ENCODE measurements at places on chromosomes 1 and 21. TPM values are rescaled to one million over a fixed set of nuclear protein-coding genes. Genes with fewer than 3 reads are reported as not detected.

CFHR1 gene
- 0.16 TPM for polyA plus RNA-seq

DNA sequence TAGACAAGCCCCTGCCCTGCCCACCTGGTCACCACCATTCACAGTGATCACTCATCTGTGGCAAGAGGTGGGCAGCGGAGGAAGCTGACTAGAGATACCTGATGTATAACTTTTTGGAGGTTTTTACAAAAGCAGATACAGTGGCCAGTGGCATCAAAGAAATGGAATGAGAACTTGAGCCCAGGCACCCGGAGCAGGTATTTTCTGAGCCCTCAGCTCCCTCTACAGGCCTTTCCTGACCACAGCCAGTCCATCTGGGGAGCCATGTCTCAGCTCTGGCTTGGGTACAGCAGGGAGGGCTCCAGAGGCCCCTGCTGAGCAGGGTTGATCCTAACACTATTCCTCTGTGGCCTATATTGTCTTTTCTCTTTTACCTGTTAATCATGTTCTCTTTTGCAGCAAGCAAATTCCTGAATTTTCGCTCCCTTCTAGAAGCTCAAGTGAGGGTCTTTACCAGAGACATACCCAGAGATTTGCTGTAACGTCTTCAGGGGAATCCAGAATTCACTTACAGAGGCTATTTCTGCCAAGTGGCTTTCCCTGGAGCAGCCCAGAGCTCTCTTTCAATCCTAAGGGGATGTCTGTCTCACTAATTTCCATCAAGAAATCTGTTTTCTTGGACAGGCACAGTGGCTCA lies 27.3 kb downstream of the GPR157 start:
- peak; percentile 50 for DNase-seq

DNA sequence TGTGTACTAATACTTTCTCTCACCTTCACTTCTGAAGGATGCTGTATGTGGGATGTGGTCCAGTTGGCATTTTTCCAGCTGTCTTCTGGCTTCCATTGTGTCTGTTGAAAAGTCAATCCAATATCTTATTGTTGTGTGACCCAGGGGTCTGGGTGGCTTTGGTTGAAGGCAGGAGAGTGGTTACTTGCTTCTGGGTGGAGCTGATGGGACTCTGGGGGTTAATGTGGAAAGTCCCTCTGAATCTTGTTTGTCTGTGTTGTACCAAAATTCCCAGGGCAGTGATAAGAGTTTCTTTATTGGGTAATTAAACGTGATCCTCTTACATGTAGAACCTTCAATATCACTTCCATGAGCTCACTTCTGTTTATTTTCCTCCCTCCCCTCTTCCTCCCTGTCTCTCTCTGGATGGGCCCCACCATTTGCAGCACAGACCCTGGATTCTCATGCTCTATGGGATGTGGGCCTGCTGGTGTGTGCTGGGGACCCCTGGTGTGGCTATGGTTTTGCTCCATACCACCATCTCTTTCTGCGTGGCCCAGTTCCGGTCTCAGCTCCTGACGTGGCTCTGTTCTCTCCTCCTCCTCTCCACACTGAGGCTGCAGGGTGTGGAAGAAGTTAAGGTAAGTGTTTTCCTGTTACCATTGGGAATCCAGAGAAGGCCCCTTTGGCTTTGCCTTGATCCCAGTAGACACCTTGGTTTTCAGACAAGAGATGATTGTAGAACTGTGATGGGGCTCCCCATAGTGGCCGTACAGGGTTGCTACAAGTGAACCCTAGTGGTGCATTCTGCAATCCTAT lies 71.5 kb downstream of the HHAT start:
- peak; percentile 15 for DNase-seq

DNA sequence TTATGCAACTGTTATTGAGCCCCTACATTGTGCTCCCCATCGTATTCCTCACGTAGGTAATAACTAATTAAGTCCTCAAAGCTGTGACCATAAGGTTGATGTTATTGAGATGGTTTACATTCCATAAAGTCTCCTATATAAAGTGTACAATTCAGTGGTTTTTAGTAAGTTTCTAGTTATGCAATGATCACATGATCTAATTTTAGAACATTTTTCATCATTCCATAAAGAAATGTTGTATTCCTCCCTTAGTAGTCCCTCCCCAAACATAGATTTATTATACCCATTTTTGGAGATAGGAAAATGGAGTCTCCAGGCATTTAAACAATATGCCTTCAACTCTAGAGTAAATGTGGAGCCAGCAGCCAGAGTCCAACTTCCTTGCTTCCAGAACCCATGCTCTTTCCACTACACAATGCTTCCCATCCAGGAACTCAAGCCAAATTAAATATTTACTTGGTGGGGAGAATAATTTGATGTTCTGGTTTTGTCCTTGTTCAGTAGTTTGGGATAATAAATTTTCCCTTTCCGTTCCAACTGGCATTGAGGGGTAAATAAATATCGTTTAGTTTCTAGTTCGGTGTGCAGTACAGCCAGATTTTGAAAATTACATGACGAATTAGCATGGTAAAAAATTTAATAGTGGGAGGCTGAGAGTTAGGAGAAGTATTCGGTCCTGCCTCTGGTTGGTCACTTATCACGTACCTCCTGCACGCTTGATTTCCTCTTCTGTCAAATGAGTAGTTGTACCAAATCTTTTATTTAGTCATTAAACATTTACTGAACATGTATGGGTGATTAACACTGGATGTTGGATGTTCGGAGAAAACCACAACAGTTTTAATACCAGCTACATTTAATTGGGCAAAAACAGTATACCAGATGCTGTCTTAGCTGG lies 66.3 kb downstream of the CACHD1 start:
- DNase-seq = no peak

DNA sequence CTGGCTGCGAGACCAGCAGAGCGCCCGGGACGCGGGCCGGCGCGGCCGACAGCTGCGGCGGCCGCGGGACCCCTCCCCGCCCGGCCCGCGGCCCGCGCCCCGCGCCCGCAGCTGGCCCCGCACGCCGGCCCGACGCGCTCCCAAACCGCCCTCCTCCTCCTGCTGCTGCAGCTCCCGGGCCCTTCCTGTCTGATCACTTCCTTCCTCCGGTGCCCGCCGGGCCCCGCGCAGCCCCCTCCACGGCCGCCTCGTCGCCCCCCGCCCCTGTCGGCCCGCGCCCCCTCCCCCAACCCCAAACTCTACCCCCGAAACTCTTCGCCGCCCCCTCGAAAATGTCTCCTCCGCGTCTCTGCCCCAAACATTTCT lies 594 bp downstream of the LUZP1 start:
- DNase-seq = no peak

GRCh38 chr1:217268058-217268457 lies 362.8 kb downstream of the GPATCH2 start:
- DNase-seq = no peak

- no peak for DNase-seq
Observed at GRCh38 chr1:89604414-89604735, 28.5 kb upstream of the LRRC8C start.

GRCh38 chr1:221869779-221870178 lies 127.9 kb upstream of the DUSP10 start:
- DNase-seq = no peak

FAM72D gene
- 1.2 TPM for polyA plus RNA-seq

- no peak for DNase-seq
Observed at GRCh38 chr21:24183077-24183476, 1424.2 kb downstream of the MRPL39 start.

CCDC27 gene
- polyA plus RNA-seq = 0.03 TPM

DNA sequence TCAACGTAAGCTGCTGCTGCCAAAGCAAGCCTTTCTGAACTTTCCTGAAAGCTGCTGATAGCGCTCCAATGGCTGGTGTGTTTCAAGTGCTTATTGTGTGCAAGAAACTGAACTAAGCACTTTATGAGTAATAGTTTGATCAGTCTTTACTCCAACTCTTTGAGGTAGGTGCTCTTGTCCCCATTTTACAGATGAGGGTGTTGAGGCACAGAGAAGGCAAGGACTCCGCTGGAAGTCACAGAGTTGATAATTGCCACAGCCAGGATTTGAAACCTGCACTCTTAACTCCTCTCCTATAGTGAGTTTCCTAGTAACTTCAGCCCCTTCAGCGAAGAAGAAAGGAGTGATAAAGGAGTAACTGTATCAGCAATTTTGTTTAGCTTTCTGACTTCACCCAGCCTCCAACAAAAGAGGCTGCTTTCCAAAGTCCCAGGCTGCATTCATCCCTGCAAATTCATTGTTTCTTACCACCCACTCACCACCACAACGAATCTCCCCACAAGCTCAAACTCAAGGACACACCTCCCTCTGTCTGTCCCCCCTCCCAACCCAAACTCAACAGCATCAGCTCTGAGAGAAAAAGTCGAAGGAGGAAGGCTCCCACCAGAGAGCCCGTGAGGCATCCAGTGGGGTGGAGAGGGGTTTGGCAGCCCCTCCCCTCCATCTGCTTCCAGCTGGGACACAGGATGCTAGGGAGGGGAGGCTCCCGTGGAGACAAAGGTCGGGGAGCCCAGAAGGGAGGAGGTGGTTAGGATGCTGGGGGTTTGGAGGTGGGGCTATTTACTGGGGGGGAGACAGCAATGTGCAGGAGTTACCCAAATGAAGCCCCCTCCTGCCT lies 139.6 kb downstream of the NAV1 start:
- peak; percentile 11 for DNase-seq

DNA sequence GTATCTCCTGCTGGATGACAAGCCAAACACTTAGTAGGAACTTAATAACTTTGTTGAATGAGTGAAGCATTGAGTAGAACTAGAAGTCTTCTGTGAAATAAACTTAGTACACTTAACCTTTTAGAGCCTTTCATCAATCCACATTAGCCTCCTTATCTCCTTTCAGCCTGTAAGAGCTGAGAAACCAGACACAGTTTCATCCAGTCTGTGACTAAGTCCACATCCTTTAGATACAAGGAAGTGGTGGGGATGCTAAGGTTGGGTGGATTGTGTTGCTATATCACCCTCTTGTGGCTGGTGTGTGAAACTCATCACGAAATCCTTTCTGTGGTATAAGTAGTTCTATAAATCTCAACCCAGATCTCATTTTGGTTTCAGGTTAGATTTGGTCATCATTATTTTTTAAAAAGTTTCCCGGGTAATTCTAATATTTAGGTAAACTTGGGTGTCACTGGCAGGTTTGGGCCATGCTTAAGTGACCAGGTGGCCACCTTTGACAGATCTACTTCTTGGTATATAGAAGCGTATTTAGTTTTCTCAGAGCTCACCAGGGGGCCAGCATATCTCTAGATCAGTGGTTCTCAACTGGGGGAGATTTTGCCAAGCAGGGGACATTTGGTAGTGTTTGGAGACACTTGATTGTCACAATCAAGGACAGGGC lies 27.8 kb upstream of the CD84 start:
- DNase-seq = peak; percentile 87

GRCh38 chr1:37734629-37735591 lies 30.0 kb downstream of the EPHA10 start:
- no peak for DNase-seq

DNA sequence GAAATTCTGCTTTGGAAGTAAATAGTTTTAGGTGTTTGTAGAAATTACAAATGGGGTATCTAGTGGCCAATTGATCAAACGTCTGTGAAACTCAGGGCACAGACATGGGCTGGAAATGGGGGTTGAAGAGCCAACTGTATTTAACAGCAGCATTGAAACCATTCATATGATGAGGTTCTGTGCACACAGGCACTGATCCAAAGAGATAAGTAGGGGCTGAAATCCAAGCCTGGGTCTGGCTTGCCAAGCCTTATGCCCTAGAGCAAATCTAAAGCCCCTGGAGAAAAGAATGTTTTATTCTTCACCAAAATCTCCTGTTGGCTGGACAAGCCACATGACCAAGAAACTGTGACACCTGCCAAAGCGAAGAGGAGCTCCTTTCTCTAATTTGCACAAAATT lies 67.6 kb upstream of the ST6GALNAC5 start:
- no peak for DNase-seq

DNA sequence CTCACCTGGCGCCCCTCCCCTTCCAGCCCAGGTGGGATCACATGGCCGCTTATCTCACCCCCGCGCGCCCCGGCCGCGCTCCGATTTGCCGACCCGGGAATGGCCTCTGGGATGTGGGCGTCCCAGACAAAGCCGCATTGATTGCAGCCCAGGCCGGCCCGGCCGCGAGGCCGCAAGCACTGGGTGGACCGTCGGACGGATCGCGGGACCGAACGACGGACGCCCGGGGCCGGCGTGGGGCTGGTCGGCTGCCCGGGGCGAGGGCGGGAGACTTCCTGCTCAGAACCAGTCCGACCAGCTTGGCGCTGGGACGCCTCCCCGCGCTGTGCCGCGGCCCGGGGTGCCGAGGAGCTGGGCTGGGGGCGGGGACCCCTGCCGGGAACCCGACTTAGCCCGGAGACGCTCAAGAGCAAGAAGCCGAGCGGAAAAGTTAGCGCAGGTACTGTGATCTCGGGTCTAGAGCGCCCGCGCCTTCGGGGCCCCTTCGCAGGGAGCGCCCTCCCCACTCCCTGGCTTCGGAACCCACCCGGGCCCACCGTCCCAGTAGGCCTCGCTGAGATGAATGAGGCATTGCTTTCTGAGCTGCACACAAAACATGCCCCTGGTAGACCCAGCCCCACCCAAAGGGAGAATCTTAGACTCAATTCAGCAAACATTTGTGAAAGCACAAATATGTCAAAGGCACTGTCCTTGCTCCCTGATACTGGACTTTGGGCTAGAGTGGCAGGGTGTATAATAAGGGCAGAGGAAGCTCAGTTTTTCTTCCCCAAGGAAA lies 415 bp upstream of the LAD1 start:
- DNase-seq = peak; percentile 94

DRAM2 gene
- polyA plus RNA-seq = 78.5 TPM

FOXO6 gene
- polyA plus RNA-seq = 6.4 TPM

DNA sequence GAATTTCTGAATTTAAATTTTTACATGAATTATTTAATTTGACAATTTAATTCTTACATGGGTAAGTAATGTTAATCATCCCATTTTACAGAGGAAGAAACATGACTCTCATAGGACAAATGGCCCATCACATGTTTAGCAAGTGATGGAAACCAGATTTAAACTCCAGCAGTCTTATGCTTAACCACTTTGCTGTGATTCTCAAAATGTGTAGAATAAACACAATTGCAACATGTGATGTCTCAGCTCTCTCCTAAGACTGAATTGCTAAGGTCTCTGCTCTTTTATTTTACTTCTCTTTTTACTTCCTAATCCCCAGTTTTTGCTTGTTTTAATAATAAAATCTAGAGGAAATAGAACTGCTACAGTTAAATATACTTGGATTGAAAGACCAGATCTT lies 42.8 kb downstream of the HS2ST1 start:
- no peak for DNase-seq

- DNase-seq = no peak
Observed at GRCh38 chr1:40734882-40735628, 43.6 kb downstream of the NFYC start.

ASCL5 gene
- polyA plus RNA-seq = 0.15 TPM

GRCh38 chr1:214224611-214225354 lies 56.2 kb upstream of the SMYD2 start:
- DNase-seq = no peak

- DNase-seq = peak; percentile 16
Observed at GRCh38 chr1:215599418-215600074, 32.4 kb downstream of the KCTD3 start.

NR5A2 gene
- polyA plus RNA-seq = 36.5 TPM

All from large intestine (tissue), 12 donors.